ENCODE measurements at places on chromosomes 12 and 14.
A peak's percentile ranks its signal among the peaks of the same experiment; 100 is the strongest.

GRCh38 chr14:58460772-58461171 lies 33.3 kb downstream of the KIAA0586 start:
- DNase-seq: no peak
- H3K36me3 ChIP-seq: peaks cover 26% of the 10 kb centered on the region
- H3K4me3 ChIP-seq: no peak overlapping the region
- no peaks in the 10 kb centered on the region for H3K27me3 ChIP-seq
- no peak overlapping the region for H3K27ac ChIP-seq

GRCh38 chr12:22268406-22268805 lies 66.1 kb downstream of the ST8SIA1 start:
- H3K4me1 ChIP-seq: peaks cover 18% of the 10 kb centered on the region
- H3K27ac ChIP-seq: no peak overlapping the region
- H3K4me3 ChIP-seq: no peak overlapping the region
- no peaks in the 10 kb centered on the region for H3K27me3 ChIP-seq
- no peaks in the 10 kb centered on the region for H3K36me3 ChIP-seq

- H3K4me1 ChIP-seq: no peaks in the 10 kb centered on the region
- no peak overlapping the region for H3K27ac ChIP-seq
- DNase-seq: no peak
- no peak overlapping the region for H3K4me3 ChIP-seq
- H3K27me3 ChIP-seq: no peaks in the 10 kb centered on the region
- no peaks in the 10 kb centered on the region for H3K36me3 ChIP-seq
Observed at GRCh38 chr14:53619691-53620231, 336.9 kb downstream of the BMP4 start.

- peaks cover 12% of the 10 kb centered on the region for H3K4me1 ChIP-seq
- H3K27ac ChIP-seq: peak overlapping the region; percentile 53
- DNase-seq: no peak
- no peak overlapping the region for H3K4me3 ChIP-seq
Observed at GRCh38 chr12:116427200-116427930, 131.8 kb upstream of the MAP1LC3B2 start.

DNA sequence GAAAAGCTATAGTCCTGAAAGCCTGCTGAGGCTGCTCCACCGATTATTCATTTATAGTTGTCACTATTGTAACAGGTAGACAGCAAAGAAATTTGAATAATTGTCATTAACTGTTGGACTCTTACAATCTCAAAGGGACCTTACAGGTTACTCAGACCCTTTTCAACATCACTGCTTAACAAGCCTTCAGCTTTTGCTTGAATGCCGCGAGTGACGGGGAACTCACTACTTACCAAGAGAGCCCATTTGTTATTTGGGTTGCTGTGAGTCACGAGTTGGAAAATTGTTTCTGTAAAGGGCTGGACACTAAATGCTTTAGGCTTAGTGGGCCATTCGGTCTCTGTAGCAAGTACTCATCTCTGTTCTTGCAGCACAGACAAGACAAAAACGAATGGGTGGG lies 5.9 kb upstream of the TUNAR start:
- H3K27me3 ChIP-seq: peaks cover 6% of the 10 kb centered on the region
- no peak overlapping the region for H3K27ac ChIP-seq
- H3K36me3 ChIP-seq: no peaks in the 10 kb centered on the region

DNA sequence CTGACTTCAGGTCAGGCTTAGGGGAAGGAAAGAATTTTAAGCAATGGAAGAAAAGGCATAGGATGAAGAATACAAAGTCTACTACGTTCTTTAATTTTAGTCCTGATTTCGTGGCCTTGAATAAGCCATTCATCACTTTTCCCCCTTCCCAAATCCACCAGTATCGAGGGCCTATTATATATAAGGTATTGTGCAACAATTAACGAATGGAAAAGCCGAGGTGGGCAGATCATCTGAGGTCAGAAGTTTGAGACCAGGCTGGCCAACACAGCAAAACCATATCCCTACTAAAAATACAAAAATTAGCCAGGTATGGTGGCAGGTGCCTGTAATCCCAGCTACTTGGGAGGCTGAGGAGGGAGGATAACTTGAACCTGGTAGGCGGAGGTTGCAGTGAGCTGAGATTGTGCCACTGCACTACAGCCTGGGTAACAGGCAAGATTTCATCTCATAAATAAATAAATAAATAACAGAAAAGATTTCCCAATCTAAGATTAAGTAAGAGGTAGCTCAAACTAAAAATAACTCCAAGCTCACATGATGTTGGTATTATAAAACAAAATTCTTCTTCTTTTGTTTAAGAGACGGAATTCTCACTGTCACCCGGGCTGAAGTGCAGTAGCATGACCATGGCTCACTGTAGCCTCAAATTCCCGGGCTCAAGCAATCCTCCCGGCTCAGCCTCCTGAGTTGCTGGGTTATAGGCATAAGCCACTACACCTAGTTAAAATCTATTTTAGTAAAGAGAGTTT lies 58.3 kb upstream of the NR2C1 start:
- H3K27ac ChIP-seq: peak overlapping the region; percentile 19
- no peak for DNase-seq
- H3K27me3 ChIP-seq: no peaks in the 10 kb centered on the region
- H3K36me3 ChIP-seq: no peaks in the 10 kb centered on the region
- H3K4me3 ChIP-seq: no peak overlapping the region

DNA sequence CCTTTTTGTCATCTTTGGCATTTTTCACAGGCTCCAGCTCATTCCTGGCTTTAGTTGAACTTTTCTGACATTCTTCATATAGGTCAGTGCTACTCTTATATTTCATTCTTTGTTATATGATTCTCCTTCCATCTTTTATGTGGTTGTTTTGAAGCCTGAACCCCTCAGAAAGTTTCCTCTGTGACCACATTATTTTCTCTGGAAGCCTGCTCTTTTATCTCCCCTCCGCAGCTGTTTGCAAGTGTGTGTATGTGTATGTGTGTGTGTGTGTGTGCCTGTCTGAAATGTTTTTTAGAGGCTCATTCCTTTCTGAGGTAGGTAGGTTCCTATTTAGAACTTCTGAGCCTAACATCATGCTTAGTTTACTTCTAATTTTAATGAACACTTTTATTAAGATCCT lies 47.6 kb downstream of the ANO4 start:
- no peak overlapping the region for H3K27ac ChIP-seq
- H3K27me3 ChIP-seq: no peaks in the 10 kb centered on the region
- DNase-seq: no peak

DNA sequence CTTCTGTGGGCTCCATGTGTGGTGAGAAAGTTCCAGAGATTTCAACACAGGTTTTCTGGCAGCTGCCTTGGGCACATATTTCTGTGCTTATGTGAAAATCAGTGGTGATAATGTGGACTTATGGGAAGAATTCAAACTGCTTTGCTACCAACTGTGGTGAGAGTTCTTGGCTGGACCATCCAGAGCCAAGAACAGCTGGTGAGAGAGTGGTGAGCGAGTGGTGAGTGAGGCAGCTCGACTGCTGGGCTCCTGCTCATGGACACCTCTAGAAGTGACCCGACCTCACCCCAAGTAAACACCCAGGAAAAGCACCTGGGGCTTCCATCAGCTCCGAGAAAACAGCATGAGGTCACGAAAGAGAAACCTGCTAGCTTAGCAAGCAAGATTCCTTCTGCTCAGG lies 106.4 kb downstream of the PIWIL1 start:
- no peaks in the 10 kb centered on the region for H3K27me3 ChIP-seq
- no peak overlapping the region for H3K27ac ChIP-seq
- no peaks in the 10 kb centered on the region for H3K4me1 ChIP-seq
- H3K4me3 ChIP-seq: no peak overlapping the region
- DNase-seq: no peak

Measured in thoracic aorta (tissue), 2 donors.